Right ventricle myocardium superior (tissue), 1 donor: ENCODE measurements at places on chromosomes 1 and 21. TPM values are rescaled to one million over a fixed set of nuclear protein-coding genes. Genes with fewer than 3 reads are reported as not detected.

- DNase-seq = no peak
Measured at GRCh38 chr1:220775240-220775853, 11.4 kb upstream of the MTARC1 start.

The LHX4 gene
- total RNA-seq = not detected

DNA sequence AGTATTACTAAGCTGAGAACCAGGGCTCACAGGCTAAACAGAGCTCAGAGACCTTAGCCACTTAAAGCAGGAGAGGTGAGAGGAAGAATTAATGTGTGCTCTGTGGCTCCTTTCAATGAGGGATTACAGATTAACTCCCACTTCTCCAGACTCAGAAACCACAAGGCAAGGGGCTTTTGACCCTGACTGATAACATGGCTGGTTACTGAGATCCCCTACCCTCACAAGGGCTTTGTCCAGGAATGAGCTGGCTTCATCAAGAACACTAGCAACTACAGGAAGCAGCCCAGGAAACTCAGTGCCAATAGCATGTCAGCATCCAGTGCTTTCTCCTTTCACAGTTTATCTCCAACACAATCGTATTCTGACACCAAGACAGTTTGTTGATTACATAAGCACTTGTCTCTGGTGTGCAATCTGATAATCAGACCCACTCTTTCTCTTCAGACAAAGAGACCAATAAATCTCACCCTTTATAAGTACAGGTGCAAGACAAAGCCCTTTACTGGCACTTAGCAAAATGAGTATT is 38.8 kb downstream of the ERI3 start:
- no peak for DNase-seq

DNA sequence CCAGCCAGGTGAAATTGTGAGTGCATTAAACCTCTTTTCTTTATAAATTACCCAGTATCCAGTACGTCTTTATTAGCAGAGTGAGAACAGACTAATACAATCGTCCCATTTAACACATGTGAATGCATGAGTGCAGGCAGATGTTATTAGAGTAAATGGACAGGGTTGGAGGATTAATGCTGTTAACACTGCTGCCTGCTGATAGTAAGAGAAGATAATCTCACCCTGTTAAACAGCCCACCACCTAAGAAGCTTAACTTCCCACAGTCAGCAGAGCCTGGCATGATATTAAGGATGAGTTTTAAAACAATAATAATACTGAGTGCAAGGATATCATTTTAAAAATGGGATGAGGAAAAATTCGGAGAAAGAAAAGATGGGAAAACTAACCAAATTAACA is 181.4 kb upstream of the LHX8 start:
- no peak for DNase-seq

The C4BPA gene
- total RNA-seq = 0.08 TPM

The IL10 gene
- 0.43 TPM for total RNA-seq

- no peak for DNase-seq
Measured at GRCh38 chr1:45623972-45624371, at the start of gene CCDC17. Gene CCDC17, minus strand, starts transcription at chr1:45624054. Its CDS starts 145 bp downstream, at chr1:45623909.

GRCh38 chr1:12539705-12540579 is 78.1 kb downstream of the DHRS3 start:
- DNase-seq = peak; percentile 90

- no peak for DNase-seq
Measured at GRCh38 chr1:197320991-197321531, 53.0 kb downstream of the CRB1 start.

GRCh38 chr1:27154469-27154990 is 395 bp downstream of the SLC9A1 start:
- no peak for DNase-seq

DNA sequence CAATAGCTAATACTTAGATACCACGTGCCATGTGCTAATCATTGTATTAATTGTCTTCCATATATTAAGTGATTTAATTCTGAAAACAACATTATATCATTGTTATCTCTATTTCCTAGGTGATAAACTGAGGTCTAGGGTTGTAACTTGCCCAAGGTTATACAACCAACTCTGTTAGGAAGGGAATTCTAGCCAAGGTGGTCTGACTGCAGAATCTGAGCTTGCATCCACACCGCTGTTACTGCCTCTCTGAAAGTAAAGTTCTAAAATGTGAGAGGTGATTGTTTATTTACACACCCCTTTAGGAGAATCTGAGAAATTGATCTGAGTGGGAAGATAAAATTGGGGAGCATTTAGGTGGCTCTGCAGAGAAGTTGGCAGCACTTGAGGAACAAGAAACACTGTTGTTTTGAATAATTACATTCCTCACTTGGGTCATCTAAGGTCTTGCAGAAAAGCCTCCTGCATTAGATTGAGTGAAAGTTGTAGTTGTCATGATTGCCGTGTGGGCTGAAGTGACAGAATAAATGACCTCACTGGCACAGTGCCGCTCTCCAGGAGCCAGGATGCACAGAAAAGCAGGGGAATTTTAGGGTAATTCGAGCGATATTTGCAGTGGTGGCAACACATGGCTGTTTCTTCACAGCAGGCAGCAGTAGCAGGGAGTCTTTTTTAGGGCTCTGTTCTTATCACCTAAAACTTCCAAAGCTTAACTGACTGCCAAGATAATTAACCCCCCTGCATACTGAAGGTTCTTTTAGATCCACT is 121.7 kb downstream of the ADGRL4 start:
- no peak for DNase-seq

The GSTM1 gene
- not detected for total RNA-seq

The GIPC2 gene
- 2.0 TPM for total RNA-seq
